Lung (tissue), 17 donors: ENCODE measurements at places on chromosomes 1 and 21. TPM values are rescaled to one million over a fixed set of nuclear protein-coding genes. Genes with fewer than 3 reads are reported as not detected.

Gene NTMT2
- total RNA-seq = not detected

- no peaks in the 10 kb centered on the region for H3K36me3 ChIP-seq
- H3K27ac ChIP-seq = no peak overlapping the region
- no peaks in the 10 kb centered on the region for H3K27me3 ChIP-seq
- no peak overlapping the region for H3K4me3 ChIP-seq
- H3K4me1 ChIP-seq = no peaks in the 10 kb centered on the region
Measured at GRCh38 chr1:182003953-182004586, 57.4 kb downstream of the ZNF648 start.

Gene FYB2
- 0.57 TPM for total RNA-seq

Gene ASPM
- total RNA-seq = 7.3 TPM

- H3K4me3 ChIP-seq = no peak overlapping the region
- DNase-seq = peak; percentile 87
- peaks cover 6% of the 10 kb centered on the region for H3K36me3 ChIP-seq
Measured at GRCh38 chr1:11158720-11159321, 30.3 kb upstream of the ANGPTL7 start.

Gene IFNLR1
- total RNA-seq = 2.4 TPM

Gene PTPRC
- 82.9 TPM for total RNA-seq

DNA sequence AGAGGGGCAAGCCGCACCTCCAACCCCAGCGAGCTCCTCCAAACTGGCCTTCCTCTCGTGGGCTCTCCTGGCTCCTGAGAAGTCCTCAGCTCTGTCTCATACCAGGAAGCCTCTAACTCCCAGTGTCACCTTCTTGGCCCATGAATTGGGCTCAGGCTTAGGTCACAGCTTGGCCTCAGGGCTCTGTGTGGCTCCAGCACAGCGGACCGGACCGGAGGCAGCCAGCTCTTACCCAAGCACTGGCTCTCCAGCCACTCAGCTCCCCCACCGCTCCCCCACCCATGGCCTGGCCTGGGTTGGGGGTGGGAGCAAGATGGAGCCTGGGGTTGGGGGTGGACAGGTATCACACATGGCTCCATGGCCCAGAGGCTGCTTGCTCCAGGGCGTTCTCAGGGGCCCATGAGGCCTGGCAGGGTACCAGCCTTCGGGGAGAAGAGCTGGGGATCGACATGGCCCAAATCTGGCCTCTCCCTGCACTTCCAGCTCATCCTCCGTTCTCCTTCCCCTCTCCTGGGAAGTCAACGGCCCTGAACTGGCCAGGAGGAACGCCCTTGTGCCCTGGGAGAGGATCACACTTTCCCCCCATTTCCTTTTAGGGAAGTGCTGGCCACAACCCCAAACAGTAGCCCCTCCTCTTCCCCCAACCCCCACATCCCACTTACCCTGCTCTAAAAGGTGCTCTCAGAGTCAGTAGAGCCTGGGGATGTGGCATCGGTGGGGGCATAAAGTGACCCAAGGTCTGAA is 97.5 kb downstream of the CASZ1 start:
- peak overlapping the region; percentile 66 for H3K27ac ChIP-seq
- DNase-seq = no peak
- H3K4me3 ChIP-seq = no peak overlapping the region

DNA sequence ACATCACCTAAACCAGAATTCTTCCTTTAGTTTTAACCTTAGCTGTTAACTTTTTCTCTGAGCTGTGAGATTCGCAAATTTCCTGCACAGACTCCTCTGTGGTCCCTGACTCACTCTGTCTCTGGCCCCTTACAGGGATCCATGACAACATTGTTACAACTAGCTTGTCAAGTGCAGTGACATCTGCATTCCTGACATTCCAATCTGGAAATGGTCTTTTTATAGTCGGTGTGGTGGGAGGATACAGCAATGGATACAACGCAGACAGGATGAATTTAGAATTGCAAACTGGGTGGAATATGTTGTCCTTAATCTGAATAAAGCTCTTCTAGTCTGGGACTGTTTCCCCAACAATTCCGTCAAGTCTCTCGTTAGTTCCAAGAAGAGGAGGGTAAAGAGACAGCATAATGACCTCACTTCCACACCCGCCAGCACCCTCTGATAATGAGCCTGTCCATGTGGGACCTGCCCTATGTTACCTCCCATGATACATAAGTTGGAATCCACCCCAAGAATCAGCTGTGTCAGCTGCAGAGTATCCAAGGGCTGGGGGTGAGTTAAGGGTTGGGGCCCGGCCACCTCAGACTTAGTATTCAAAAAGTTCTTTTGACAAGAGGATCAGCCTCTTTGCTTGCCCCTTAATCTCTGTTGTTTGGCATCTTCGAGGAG is 49.4 kb downstream of the ILDR2 start:
- no peaks in the 10 kb centered on the region for H3K36me3 ChIP-seq
- H3K27me3 ChIP-seq = peaks cover 5% of the 10 kb centered on the region
- DNase-seq = no peak

DNA sequence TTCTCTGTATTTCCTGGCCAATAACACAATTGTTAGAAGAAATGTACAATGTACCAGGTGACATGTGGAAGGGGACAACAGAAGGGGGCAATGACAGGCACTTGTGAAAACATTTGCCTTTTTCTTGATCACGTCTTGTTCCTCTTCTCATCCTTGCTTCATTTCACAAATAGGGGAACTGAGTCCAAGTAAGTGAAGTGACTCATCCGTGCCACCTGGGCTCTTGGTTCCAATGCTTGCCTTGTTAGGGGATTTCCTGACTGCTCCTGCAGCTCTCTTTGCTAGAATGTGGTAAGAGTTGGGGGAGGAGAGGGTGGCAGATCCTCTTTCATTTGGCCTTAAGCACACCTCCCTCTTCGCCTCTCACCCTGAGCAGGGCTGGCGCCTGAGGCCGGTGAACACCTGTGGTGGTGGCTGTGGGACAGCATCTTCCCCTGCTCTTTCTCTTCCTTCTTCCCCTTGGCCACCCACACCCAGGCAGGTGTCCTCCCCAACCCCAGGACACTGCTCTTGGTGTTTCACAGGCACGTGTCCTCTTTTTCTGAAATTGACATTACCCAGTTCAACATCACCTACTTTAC is 2.2 kb upstream of the RHEX start:
- H3K4me3 ChIP-seq = no peak overlapping the region
- H3K27me3 ChIP-seq = peaks cover 2% of the 10 kb centered on the region
- H3K36me3 ChIP-seq = no peaks in the 10 kb centered on the region
- no peak overlapping the region for H3K27ac ChIP-seq

DNA sequence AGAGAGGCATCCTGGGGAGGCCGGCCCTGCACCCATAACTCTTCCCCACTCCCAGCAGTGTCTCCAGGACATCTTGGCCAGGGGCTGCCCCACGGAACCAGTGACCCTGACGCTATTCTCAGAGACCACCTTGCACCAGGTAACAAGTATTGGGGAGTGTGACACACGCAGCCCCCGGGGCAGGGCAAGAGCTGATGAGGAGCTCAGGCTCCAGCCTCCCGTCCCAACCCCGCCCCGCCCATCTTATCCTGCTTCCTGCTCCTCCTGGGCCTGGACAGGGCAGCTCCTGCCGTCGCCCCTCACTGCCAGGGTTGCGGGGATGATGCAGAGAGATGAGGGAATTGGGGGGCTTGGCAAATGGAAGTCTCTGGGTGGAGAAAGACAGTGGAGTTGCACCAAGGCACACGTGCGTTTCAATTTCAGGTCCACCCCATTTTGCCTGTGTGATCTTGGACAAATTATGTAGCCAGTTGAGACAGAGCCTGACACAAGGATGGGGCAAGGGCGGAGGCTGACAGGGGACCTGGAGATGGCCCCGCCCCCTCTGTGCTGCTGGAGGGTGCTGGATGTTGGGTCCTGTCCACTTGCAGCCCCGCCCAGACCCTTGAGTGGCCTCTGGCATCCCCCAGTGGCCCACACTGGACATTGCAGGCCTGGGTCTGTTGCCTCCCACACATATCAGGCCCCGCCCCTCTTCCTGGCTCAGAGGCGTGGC is 10.7 kb downstream of the CLCNKA start:
- no peaks in the 10 kb centered on the region for H3K4me1 ChIP-seq
- no peaks in the 10 kb centered on the region for H3K27me3 ChIP-seq
- H3K4me3 ChIP-seq = no peak overlapping the region
- H3K27ac ChIP-seq = no peak overlapping the region
- H3K36me3 ChIP-seq = no peaks in the 10 kb centered on the region

Gene FGGY
- 19.2 TPM for total RNA-seq

DNA sequence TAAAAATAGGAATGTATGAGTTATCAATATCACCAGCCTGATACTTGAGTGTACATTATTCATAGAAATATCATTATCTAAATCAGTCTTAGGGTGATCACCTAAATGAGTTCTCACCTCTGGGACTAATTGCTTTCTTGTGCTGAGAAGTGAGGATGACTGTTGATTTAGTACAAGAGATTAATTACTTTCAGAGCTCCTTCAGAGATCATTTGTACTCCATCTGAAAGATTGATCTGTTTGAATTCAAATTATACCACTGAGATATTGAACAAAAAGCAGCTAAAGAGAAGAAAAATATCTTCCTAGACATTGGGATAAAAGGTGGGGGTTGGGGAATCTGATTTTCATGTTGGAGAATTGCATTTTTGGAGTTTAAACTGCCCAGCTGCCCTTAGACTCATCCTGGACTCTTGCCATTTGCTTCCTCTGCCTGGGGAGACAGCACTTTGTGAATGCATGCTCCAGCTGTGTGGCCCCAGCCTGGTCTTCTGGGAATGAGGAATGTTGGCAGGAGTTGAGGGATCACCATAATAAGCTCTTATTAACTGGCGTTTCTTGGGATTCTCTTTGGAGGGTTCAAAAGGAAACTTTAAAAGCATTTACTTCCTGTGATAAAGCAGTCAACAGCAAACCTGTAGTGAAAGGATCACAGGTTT is 19.7 kb upstream of the PGBD2 start:
- no peaks in the 10 kb centered on the region for H3K4me1 ChIP-seq
- no peaks in the 10 kb centered on the region for H3K27me3 ChIP-seq
- no peak overlapping the region for H3K4me3 ChIP-seq
- H3K36me3 ChIP-seq = no peaks in the 10 kb centered on the region

Gene IL20
- total RNA-seq = not detected

Gene DIRAS3
- total RNA-seq = 0.77 TPM

DNA sequence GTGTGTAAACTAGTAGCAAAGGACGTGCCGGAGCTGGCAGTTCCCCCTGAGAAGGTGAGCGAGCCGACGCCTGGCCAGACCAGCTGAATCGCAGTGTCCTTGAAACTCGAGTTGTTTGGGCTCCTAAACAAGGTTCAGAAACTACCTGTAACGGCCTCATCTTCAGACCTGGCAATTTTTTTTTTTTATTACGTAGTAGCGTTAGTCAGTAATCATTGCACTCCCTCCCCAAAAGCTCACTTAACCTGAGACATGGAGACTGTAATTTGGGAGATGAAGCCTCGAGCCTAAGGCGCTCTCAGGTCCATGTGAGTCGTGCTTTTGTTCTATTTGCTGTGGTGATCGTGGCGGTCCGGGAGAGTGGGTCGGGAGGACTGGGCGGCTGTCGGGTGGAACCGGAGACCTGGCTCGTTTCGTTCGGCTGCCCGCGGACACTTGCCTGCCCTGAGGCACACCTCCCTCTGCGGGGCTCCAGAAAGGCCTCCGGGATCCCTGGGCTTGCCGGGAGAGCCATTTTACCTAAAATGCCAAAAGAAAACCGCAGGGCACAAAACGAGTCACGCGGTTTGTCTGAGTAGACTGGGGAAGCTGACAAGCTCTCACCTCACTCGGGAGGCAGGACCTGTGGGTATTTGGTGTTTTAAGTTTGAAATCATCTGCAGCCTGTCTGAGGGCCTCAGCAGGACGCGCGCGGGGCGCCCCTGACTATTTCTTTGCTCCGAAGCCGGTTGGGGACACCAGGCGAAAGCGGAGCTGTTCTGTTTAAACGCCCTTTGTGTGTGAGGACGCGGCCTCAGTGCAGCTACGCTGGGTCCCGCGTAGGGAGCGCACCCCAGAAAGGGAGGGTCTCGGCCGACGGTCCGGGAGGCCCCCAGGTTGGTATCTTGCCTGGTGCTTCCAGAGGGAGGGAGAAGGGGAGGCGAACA is 722 bp downstream of the LHX8 start:
- no peaks in the 10 kb centered on the region for H3K4me1 ChIP-seq
- H3K27me3 ChIP-seq = peaks cover 93% of the 10 kb centered on the region
- peak overlapping the region; percentile 20 for H3K4me3 ChIP-seq
- H3K27ac ChIP-seq = no peak overlapping the region
- H3K36me3 ChIP-seq = no peaks in the 10 kb centered on the region
- DNase-seq = no peak

DNA sequence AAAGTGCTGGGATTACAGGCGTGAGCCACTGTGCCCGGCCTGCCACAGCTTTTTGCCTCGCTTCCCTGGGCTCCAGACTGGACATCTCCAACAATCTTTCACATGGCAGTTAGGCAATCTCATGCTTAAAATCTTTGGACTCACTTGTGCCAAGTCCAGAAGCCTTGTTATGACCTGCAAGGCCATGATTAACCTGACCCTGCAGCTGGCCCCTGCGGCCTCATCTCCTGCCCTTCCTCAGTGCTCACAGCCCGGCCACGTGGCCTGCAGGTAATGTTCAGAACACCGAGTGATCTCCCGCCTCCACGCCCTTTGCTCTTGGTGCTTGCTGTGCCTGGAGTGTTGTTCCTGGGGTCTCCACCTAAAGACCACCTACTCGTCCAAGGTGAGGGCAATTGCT is 24.9 kb downstream of the FAAH start:
- H3K27me3 ChIP-seq = peaks cover 5% of the 10 kb centered on the region
- no peak for DNase-seq
- no peak overlapping the region for H3K27ac ChIP-seq
- no peak overlapping the region for H3K4me3 ChIP-seq
- H3K36me3 ChIP-seq = no peaks in the 10 kb centered on the region
- H3K4me1 ChIP-seq = no peaks in the 10 kb centered on the region

- no peaks in the 10 kb centered on the region for H3K36me3 ChIP-seq
- no peak overlapping the region for H3K27ac ChIP-seq
- no peak for DNase-seq
- no peak overlapping the region for H3K4me3 ChIP-seq
- no peaks in the 10 kb centered on the region for H3K4me1 ChIP-seq
- H3K27me3 ChIP-seq = no peaks in the 10 kb centered on the region
Measured at GRCh38 chr1:113917400-113918082, 11.6 kb upstream of the HIPK1 start.

Gene LRRC7
- not detected for total RNA-seq

Gene A3GALT2
- total RNA-seq = not detected

DNA sequence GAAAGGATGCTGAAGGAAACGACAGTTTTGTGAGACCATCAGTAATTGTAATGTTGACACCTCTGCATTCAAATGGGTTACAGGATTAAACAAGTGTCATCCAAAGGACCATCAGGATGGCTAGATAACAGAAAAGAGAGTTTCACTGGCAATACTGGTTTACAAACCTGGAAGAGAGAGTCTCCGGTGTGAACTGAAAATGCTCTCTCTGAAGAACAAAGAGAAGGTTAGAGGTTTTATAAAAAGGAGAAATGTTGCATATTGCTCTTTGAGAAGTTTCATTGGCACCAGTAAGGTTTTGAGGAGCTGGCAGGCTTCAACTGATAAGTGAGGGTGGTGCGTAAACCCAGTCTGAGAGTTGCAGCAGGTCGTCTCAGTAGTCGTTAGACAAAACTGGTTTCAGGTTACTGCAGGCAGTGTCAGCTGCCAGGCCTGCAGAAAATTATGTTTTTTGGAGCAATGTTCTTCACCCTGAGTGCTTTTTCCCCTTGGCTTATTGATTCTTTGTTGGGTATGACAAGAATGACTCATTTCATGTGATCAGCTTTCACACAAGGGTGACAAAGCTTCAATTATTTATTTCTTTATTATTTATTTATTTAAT is 42.2 kb downstream of the KCNK1 start:
- DNase-seq = no peak
- no peak overlapping the region for H3K4me3 ChIP-seq
- no peaks in the 10 kb centered on the region for H3K36me3 ChIP-seq
- no peaks in the 10 kb centered on the region for H3K27me3 ChIP-seq
- H3K27ac ChIP-seq = no peak overlapping the region
- H3K4me1 ChIP-seq = no peaks in the 10 kb centered on the region

Gene PDZK1IP1
- total RNA-seq = 72.6 TPM

Gene TSACC
- total RNA-seq = not detected

Gene MAP1LC3C
- 0.61 TPM for total RNA-seq
